H9 (cell line): ENCODE measurements at places on chromosomes 2 and 18.
A peak's percentile ranks its signal among the peaks of the same experiment; 100 is the strongest.

DNA sequence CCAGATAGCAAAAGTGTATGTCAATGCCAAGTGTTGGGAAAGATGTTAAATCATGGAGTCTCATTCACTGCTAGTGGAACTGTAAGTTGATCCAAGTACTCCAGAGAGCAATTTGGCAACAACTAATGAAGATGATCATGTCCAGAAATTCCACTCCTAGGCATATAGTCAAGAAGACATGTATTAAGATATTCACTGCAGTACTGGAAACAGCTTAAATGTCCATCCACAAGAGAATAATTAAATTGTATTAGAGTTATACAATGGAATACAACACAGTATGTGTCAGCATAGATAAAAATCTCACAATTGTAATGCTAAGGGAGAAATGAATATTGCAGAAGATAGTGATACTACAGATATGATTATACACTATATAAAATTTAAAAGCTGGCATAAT, 15.2 kb upstream of the LBH start:
- DNase-seq = no peak

DNA sequence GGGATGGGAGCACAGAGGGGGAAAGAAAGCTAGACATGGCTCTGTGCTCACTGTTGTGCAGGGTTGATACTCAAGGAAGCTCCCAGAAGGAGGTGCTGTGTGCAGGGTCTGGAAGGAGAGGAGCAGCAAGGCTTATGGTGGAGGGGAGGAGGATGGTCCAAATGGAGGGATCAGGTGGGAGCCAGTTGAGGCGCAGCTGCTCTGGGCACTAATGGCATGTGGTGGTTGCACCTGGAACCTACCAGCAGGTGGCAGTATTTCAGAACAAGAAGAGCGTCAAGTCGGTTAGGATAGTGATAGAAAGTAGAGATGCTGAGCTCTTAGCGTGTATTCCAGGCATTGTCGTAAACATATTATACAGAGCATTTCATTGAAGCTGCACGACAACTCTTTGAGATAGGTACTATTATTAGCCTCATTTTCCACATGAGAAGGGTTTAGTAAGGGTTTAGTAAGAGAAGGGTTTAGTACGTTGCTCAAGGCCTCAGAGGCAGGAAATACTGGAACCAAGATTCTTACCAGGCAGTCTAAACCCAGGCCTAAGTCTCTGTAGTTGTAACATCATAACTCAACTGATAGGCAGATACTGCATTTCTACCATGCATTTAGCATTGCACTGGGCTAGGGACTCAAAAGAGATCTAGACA, 223.7 kb downstream of the CYP26B1 start:
- DNase-seq = peak; percentile 86

- DNase-seq = no peak
Measured at GRCh38 chr2:58739033-58739432, 497.9 kb upstream of the FANCL start.

DNA sequence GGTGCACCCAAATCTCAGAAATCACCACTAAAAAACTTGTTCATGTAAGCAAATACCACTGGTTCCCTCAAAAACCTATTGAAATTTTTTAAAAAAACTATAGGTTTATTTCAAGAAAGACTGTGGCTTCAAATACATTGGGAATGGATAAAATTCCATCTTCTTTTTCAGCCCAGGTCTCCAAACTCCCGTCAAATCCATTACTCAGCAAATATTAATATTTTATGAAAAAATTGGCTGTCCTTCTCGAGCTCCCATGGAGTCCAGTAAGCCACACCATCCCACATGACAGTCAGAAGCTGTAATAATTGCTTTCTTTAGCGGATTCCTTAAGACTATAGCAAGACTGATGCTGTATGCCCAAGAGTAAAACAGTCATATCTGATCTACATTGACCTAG, 204.4 kb upstream of the DOK6 start:
- DNase-seq = no peak

DNA sequence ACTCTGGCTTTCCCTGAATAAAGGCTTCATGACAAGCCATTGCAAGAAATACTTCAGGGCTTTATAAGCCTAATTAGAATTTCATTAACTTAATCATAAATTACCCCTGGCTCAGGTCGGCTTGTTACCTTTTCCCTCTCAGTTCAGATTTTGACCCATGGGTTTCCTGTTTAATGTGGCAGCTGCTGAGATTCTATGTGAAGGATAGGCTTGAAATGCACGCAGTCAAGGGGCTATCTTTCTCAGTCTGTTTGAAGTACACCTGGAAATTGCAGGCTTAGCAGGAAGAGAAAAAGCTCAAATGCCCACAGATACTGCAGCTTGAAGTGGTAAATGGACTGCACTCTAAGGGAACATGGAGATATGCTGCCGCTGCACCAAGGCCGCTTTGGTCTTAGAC, 49.4 kb downstream of the CAVIN2 start:
- DNase-seq = no peak

- DNase-seq = no peak
Measured at GRCh38 chr2:106866641-106867040, 19.3 kb downstream of the ST6GAL2 start.

GRCh38 chr2:236740506-236740905, 170.9 kb downstream of the ACKR3 start:
- DNase-seq = no peak

DNA sequence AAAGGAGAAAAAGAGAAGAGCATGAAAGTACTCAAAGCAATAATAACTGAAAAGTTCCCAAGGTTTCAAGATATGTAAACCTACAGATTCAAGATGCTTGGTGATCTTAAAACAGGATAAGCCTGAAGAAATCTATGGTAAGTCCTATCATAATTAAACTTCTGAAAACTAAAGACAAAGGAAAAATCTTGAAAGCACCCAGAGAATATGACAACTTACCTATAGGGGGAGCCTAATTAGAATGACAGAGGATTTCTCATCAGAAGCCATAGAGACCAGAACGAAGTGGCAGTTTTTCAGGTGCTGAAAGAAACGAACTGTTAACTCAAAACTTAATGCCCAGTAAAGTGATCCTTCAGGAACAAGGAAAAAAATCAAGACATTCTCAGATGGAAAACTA, 59.7 kb downstream of the XDH start:
- no peak for DNase-seq

DNA sequence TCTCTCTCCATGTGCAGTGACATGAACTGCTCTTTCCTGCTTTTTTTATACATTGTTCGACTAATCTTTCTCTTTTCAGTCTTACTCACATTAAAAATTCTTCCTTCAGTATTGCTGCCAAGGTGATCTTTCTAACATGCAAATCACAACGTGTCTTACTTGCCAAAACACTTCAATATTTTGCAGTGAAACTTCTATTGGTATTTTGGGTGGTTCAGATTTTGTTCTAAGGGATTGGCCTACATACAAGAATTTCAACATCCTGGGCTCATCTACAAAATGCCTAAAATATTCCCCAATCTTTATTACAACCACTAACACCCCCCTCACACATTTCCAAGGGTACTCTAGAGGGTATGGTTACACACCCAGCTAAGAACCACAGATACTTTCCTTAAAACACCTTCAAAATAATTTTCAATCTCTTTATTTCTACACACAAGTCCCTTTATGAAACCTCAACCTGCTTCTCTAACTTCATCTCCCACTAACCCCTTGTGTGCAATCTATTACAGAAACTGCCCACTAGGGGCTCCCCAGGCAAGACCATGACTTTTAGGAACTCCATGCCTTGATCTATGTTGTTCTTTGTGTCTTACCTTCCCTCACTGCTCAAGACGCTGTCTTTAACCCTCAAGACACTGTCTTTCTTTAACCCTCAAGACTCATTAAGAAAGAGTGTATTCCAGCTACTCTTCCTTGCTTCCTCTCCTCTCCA, 50.9 kb downstream of the COL3A1 start:
- peak; percentile 36 for DNase-seq

DNA sequence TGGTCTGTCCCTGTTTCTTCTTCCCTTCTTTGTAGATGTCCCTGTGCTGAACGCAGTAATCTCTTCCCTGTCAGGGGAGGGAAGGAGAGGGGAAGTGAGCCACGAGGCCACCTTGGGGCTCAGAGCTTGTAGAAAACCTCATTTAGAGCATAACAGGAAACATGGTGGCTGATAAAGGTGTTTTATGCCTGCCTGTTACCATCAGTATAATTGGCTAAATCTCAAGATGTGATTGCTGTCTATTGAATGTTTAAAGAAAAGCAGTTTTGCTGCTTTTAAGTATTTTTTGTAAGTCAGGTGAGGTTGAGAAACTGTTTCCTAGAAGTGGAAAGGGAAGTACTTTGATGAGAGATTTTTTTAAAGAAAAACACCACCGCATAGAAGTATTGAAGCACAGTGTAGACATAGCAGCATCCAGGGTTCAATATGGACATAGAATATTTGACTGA, 59.7 kb upstream of the PDK1 start:
- no peak for DNase-seq

DNA sequence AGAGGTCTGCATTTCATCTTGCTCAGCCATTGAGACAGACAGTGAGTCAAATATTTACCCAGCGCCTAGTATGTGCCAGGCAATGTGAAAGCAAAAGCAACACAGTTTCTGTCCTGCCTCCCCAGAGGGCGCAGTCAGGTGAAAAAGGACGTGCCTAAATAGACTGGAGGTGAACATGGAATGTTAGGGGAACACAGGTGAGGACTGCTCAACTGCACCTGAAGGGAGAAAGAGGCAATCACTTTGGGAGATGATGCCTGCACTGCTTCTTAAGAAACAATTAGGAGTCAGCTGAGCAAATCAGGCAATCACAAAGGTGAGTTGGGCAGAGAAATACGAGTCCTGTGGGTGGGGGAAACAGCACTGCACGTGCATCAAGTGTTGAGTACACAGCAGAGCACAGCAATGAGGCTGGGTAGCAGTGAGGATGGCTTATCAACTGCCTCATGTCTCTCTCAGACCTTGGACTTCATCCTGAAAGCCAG, 218.3 kb upstream of the SMAD7 start:
- DNase-seq = no peak

DNA sequence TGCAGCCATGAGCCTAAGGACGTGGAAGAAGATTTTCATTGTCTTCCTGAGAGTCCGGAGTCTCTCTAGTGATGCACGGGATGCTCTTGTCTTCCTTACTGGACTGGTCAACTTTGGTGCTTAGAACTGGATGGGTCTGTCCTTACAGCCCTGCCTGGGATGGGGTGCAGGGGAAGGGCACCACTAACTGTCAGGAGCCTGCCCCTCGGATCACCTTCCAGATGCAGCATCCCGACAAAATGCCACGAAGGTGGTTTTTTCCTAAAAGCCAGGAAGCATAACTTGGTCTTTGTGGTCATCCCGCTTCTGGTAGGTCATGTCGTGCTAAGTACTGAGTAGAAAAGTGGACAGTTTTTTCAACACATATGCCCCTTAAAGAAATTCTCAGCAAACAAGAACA, 207.4 kb upstream of the TWIST2 start:
- DNase-seq = no peak

- DNase-seq = peak; percentile 60
Measured at GRCh38 chr2:25251422-25252273, 83.3 kb upstream of the POMC start.

DNA sequence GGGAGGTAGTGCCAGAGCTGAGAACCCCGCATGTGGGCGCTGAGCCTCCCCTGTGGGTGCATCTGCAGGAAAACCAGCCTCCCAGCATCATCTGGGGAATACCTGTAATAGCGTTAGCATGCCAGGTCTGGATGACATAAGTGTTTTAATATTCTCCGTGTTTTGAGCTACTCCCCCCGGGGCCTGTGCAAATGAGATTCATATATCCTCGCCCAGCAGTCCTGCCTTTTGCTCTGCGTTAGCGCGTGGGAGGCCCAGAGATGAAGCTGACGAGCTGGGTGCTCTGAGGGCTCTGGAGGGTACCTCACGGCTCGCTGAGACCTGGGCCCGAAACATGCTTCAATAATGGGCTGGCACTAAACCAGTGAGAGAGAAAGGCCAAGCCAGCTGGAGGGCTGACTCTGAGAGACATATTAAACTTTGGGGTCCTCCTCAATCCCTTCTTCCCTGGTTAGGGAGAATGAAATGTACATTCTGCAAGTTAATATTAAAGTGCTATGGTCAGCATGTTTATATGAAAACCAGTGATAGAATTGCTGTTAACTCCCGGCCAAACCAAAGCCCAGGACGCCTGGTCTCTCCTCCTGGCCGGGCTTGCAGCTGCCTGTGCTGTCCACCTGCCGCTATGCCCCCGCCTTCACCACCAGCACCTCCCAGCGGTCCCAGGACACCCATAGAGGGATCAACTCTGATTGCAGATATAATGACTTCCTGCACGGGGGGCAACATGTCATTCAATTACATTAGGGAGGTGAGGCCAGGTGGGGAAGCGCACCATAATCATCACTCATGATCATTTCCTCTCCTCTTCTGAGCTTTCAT, 77.0 kb downstream of the EDAR start:
- peak; percentile 17 for DNase-seq

- DNase-seq = no peak
Measured at GRCh38 chr2:134249755-134250154, 4.1 kb upstream of the MGAT5 start.

- peak; percentile 90 for DNase-seq
Measured at GRCh38 chr2:205682239-205682970, at the start of gene NRP2. Gene NRP2, plus strand, starts transcription at chr2:205682501. Its CDS starts 790 bp downstream, at chr2:205683291.

DNA sequence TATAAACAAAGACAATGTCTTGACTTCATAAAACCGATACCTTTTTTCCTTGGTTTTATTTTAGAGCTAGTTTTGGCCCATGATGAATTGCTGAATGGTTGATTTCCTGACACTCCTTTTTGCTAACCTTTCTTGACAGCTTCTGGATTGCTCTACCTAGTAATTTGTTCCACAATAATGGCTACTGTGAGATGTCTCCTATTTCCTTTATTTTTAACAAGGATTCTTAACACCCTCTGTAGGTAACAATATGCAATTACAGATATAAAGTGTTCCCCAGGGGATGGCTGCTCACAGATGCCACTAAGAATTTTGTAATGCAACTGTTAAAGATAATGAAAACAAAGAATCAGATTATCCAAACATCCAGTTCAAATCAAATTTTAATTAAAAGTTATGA, 100.8 kb upstream of the ATP5MC3 start:
- DNase-seq = no peak

- DNase-seq = peak; percentile 65
Measured at GRCh38 chr2:200306196-200306930, at the start of gene SPATS2L. Gene SPATS2L, plus strand, starts transcription at chr2:200306693. Its CDS starts 82,552 bp downstream, at chr2:200389245.

GRCh38 chr18:36298126-36298741, 721 bp downstream of the FHOD3 start:
- DNase-seq = peak; percentile 60

GRCh38 chr2:176565641-176566323, 296.5 kb downstream of the MTX2 start:
- no peak for DNase-seq

DNA sequence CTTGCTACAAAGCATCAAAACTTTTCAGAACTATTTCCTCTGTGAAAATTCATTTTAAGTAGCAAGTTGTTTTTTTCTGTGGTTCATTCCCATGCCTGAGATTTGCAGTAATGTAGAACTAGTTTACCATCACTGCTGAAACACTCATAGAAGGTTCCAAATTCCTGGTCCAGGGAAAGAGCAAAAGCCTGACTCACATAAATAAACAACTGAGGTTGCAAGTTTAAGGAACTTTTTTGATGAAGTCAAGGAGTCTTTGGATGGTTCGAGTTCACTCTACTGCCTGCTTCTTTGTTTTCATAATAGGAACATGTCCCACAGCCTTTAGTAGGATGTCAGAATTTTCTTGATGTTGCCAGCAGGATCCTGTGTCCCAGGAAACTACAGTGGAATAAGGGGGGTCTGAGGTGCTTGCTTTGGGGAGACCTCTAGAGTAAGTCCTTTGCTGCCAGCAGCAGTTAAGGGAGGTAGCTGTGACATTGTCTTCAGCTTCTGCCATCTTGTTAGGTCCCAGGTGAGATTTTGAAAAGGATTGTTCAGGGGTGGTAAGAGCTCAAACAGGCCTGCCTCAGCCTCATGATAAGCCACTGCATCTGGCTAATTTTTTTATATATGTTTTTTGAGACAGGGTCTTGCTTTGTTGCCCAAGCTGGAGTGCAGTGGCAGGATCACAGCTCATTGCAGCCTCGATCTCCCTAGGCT, 43.9 kb downstream of the ACSL3 start:
- DNase-seq = no peak
